B cell (primary cell): ENCODE measurements at places on chromosomes 5 and 9. TPM values are rescaled to one million over a fixed set of nuclear protein-coding genes. Genes with fewer than 3 reads are reported as not detected.

DNA sequence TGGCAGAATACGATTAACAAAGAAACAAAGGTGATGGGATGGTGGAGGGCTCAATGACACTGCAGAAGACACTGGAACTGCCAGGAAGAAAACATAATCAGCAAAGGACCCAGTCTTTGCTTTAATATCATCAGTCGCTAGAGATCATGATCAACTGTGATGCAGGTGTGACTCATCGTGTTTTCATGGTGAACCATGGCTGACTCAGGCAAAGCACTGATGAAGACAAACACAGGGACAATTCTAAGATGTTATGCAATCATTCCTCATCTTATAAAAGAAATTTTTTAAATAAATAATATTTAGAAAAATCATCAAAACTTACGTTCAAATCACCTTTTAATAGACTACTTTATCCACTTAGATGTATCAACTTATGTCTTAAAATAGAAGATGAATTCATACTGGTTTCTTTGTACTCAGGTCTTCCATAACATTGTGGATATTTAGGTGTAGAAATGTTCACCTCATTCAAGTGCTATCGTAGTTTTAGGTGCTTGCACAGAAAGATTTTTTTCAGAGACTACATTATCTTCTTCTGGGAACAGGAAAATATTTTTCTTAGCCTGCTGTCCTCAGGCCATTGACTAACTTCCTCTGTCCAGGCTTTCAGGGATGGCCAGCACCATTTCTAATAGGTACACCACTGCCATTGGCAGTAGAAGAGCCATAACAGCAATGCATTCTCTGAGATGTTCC lies 673.4 kb upstream of the MEF2C start:
- no peaks in the 10 kb centered on the region for H3K4me1 ChIP-seq
- no peaks in the 10 kb centered on the region for H3K36me3 ChIP-seq
- H3K4me3 ChIP-seq, result no peak overlapping the region
- H3K27ac ChIP-seq, result no peak overlapping the region
- DNase-seq, result no peak
- H3K27me3 ChIP-seq, result no peaks in the 10 kb centered on the region

The ADRB2 gene
- total RNA-seq, result 11.4 and 12.4 TPM in 2 replicates

- no peaks in the 10 kb centered on the region for H3K36me3 ChIP-seq
- no peaks in the 10 kb centered on the region for H3K4me1 ChIP-seq
- H3K4me3 ChIP-seq, result no peak overlapping the region
- no peak for DNase-seq
Measured at GRCh38 chr9:109354190-109354589, 33.3 kb upstream of the EPB41L4B start.

- H3K27ac ChIP-seq, result no peak overlapping the region
- H3K36me3 ChIP-seq, result no peaks in the 10 kb centered on the region
- H3K4me1 ChIP-seq, result no peaks in the 10 kb centered on the region
- no peaks in the 10 kb centered on the region for H3K27me3 ChIP-seq
Measured at GRCh38 chr5:167814828-167815227, 476.6 kb upstream of the WWC1 start.

DNA sequence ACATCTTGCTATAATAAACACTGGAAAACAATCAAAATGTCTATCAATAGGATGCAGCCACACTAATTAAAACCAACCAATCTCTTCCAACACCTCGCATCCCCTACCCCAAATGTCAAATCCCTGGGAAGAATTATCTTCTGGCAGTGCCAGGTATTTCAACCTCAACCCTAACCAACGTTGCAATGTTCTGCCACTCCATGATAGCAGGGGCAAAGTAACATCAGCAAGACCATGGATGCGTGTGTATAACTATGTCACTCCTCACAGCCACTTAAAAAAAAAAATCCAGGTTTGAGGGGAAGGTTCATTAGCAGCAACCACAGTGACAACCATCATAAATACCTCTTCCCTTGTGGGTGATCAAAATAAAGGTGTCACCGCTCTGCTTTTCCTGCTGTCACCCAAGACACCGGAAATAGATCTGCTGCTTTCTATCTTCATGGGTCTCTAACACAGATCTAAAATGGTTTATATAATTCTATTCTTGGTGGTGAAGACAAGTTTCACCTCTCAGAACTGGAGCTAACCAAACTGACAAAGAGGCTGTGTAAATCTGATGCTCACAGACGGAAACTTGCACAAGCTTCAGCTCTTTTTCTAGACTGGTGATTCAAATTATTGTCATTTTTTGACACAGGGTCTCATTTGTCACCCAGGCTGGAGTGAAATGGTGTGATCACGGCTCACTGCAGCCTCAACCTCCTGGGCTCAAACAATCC lies 9.9 kb downstream of the HSPA9 start:
- H3K4me3 ChIP-seq, result no peak overlapping the region
- no peak for DNase-seq
- peaks cover 92% of the 10 kb centered on the region for H3K36me3 ChIP-seq
- H3K27ac ChIP-seq, result no peak overlapping the region
- H3K27me3 ChIP-seq, result no peaks in the 10 kb centered on the region

The MARCHF11 gene
- not detected in 2 replicates for total RNA-seq

The NUTM2F gene
- total RNA-seq, result not detected in 2 replicates
